ENCODE measurements at places on chromosomes 7 and 10. TPM values are rescaled to one million over a fixed set of nuclear protein-coding genes. Genes with fewer than 3 reads are reported as not detected.

- DNase-seq = no peak
Measured at GRCh38 chr7:105830405-105831301, 45.7 kb downstream of the ATXN7L1 start.

- no peak for DNase-seq
Measured at GRCh38 chr7:74012842-74013249, 15.1 kb upstream of the ELN start.

GRCh38 chr7:131858611-131859010 lies 302.2 kb upstream of the PODXL start:
- DNase-seq = no peak

DNA sequence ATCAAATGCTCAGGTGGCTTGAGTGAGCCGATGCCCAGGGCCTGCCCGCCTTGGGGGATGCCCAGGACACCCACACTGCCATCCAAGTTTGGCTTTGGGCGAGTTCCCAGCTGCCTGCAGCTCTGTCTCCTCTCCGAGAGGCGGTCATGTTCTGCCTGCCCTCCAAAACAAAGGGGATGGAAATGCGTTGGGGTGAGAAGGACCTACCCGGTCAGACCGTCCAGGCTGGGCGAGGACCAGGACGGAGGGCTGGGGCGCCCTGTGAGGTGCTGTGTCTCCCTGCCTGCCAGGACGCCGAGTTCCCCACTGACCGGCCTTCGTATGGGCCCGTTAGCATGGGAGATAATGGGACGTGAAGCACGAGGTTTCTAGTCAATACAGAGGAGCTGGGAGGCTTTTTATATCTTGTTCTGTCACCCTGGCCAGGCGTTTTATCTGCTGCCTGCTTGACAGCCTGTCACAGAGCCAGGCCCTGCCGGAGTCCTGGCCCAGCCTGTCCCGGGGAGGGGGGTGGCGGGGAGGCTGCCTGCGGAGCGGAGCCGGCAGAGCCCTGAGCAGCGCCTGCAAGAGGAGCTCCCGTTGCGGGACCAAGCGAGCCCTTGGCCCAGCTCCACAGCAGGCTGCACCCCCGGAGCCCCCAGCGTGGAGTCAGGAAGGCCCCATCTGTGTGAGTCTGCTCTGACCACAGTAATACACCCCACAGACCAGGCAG lies 22.0 kb upstream of the ELFN1 start:
- no peak for DNase-seq

DNA sequence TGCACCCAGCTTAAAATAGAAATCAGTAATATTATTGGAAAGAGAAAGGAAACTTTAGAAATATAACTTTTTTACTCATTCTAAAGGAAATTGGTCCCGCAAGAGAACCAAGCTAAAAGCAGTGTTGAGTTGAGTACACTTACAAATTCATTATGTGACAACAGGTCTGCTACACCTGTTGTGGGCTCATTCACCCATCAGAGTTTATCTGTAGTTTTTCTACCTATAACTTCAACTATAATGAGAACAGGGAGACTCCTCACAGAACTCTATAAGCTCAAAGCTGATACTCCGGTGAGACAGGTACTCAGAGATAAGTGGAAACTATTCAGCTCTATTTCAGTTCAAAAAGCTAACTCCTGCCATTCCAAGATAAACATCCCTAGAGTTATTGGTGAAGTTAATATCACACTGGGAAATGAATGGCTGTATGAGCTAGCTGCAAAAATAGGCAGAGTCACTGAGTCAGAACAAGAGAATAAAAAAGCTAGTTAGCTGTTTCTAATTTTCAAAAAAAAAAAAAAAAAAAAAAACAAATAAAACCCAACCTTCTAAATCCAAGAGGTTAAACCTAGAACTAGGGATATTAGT lies 121.3 kb downstream of the PPP1R3A start:
- DNase-seq = no peak

DNA sequence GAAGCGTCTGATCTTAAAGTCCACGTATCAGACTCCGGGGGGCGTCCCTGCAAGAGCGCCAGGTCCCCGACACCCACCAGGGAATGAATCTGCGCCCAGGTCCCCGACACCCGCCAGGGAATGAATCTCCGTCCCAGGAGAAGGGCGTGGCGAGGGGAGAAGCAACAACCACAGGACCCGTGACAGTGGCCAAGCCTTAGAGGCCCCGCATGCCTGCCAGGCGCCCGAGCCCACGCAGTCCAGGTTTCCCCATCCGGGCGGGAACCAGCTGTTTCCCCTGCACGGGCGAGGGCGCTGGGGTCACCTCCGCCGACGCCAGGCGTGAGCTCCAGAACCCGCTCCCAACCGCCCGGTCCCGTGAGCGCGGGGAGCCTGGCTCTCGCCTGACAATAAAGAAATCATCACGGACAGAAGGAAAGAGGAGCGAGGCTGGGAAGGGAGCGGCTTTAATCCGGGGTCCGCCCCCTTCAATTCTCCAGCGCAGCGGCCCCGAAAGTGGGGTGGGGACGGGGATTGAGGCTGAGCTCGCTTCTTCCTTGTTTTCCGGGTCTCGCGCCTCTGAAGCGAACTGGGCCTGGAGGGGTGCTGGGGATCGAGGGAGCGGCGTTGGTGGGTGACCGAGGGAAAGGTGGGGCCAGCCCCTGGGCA lies 29.0 kb upstream of the BMS1 start:
- no peak for DNase-seq

DNA sequence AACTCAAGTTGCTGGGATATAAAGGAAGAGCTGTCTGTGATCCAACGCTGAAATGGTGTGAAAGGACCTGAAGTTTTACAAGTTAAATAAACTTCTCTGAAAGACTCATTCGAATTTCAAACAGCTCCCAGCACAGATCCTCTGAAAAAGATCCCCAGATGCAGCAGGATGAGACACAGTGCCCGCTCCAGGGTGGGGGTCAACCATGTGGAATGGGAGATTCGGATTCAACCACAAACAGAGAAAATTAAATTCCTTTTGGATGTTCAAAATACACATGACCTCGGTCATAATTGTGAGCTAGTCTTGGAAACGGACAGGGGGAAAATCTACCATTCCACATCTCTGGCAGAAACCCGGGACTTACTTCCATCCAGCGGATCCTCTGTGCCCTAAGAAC lies 119.6 kb downstream of the PRKAG2 start:
- DNase-seq = no peak

DNA sequence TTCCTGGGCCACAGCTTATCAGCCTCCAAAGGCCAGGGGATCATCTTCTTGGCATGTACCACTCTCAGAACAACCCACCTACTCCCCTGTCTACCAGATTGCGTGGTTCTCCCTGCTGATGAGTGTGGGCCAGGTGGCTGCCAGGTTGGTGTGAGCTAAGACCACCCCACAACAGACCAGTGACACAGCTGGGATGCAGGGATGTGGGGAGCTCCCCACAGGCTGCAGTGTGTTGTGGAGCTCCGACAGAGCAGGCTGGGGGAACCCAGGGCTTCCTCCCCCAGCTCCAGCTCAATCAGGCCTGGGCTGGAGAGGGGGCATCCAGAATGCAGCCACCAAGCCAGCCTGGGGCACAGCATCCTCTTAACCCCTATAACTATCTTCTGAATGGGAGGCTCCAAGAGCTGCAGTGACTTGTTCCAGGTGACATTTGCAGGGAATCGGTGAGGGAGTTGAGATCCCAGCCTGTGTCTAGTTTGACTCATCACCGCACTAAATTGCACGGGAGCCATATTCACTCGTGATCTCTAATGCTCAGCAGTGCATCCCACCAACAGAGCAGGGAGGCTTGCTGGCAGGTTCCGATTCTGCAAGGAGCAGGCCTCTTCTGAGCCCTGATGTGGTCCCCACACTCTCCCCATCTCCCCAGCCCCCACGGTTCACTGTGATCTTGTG lies 596 bp upstream of the GDF2 start:
- no peak for DNase-seq

- no peak for DNase-seq
Measured at GRCh38 chr10:59687657-59688056, 22.0 kb downstream of the SLC16A9 start.

DNA sequence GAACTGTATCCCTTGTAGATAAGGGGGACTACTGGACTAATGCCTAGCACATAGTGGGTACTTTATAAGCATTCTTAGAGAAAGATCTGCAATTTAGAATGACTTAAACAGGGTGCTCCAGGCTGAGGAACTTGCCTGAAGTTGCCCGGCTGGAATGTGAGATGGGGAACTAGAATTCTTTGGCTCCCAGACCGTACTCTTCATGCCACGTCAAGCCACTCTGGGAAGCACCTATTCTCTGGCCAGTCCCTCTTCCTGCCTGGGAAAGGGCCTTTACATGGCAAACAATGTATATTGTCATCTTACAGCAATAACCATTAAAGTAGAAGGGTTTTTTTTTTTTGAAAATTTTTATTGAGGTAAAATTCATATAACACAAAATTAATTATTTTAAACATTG lies 34.5 kb downstream of the ATXN7L1 start:
- DNase-seq = no peak

DNA sequence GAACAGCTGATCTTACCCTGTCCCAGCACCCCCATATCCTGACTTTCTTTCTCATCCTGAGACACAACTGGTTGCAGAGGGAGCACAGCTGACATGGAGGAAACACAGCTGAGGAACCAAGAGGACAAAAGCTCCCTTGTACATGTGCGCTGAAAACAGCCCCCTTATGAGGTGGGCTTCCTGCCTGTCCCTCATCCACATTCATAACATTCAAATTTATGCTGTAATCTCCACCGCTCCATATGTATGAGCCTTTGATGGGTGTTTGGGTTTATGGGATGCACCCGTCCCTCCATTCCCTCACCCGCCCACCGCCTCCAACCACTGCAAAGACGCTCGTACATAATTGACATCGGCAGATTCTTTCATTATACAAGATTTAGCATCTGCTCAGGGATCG lies 49.6 kb upstream of the BTRC start:
- no peak for DNase-seq

DNA sequence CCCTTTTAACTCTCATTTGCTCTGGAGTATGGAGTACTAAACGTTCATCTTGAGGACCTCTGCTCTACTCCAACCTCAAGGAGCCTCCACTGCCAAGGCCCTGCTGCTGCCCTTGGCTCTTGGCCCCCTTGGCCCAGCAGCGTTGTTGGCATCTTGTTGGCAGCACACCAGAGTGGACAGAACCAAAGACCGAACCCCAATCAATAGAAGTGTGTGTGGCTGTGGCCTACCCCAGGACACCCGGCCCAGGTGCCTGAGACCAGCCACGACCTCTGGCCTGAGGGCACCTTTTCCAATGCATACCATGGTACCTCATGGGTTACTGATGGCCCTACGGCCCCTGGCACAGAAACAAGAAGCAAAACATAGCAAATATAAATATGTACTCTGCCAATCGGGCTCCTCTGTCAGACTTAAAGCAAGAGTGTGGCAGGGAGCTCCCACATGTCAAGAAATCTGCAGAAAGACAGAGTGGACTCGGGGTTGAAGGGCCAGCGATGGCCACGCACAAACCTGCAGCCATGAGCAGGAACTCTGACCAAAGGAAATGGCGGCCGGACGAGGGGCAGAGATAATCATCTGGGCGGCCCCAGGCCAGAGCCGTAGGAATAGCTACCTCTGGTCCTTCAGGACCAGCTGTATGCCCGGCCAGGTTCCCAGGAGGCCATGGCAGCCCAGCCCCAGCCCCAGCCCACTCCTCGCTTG lies 2.9 kb downstream of the NPC1L1 start:
- no peak for DNase-seq

- no peak for DNase-seq
Measured at GRCh38 chr10:93541402-93542357, 24.8 kb upstream of the FFAR4 start.

DNA sequence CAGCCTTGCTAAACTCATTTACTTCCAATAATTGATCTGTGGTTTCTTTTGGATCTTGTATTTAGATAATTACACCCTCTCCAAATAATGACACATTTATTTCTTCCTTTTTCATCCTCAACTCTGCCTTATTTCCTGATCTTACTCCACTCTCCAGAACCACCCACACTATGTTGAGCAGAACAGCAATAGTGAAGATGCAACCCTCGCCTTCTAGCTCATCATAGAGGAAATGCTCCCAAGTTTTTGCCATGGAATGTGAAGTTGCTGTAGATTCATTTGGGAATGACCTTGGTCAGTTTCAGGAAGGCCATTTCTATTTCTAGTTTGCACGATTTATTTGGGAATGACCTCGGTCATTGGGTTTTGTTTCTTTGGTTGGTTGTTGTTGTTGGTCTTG lies 314.0 kb downstream of the PAXIP1 start:
- DNase-seq = no peak

DNA sequence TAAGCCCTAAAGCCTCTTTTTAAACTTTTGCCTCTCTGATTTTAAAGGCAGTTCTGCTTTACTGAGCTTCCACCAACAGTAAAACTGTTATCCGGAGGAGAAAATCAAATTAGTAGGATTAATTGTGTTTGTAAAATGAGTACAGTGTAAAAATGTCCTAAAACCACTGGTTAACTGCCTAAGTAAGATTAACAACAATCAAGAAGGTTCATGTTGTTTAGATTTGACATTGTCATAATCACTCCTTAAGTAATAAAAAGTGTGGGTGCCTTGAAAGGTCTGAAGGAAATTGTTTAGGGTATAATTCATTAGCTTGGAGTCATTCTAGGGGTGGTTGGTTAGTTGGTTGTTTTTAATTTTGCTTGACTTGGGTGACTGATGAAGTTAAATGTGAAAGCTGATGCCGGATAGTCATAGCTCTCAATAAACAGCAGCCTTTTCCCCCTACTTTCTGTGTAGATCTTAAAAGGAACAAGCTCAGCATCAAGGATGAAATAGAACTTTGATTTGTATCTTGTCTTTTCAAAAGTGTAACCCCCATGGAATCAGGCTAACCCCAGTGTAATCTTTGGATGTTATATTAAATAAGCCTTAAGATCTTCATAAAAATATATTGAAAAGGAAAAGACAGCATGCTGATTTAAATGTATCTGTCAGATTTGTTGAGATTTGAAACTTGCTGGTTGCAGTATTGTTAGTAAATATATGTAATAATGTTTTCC lies 148.3 kb downstream of the ARID5B start:
- DNase-seq = peak; percentile 54

DNA sequence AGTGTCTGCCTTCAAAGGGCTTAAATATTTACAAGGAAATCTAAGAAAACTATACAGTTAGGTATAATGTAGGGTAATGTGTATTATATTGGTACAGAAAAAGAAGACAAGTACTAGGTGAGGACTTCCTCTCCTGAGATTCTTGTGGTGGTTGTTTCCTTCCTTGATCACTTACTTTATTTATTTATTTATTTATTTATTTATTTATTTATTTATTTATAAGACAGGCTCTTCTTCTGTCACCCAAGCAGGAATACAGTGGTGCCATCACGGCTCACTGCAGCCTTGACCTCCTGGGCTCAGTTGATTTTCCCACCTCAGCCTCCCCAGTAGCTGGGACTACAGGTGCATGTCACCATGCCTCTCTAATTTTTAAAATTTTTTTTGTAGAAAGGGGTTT lies 18.2 kb upstream of the DNAH11 start:
- no peak for DNase-seq

GRCh38 chr7:68770649-68771048 lies 827.6 kb upstream of the AUTS2 start:
- no peak for DNase-seq

LEP gene
- not detected for polyA plus RNA-seq

PNLIPRP1 gene
- not detected for polyA plus RNA-seq

HABP2 gene
- polyA plus RNA-seq = not detected

CELF2 gene
- polyA plus RNA-seq = 162 TPM

SLC18A2 gene
- 0.09 TPM for polyA plus RNA-seq

NYAP1 gene
- not detected for polyA plus RNA-seq

DGKB gene
- polyA plus RNA-seq = not detected

TAS2R3 gene
- not detected for polyA plus RNA-seq

ADRB1 gene
- polyA plus RNA-seq = not detected

ARF5 gene
- 189 TPM for polyA plus RNA-seq

CYP2C8 gene
- not detected for polyA plus RNA-seq

TFAM gene
- polyA plus RNA-seq = 48.9 TPM

UFSP1 gene
- polyA plus RNA-seq = 1.4 TPM

CTAGE8 gene
- 0.46 TPM for polyA plus RNA-seq

NAT16 gene
- not detected for polyA plus RNA-seq

OR13A1 gene
- not detected for polyA plus RNA-seq

DLG5 gene
- 0.17 TPM for polyA plus RNA-seq

Data from CD4-positive, CD25-positive, alpha-beta regulatory T cell (primary cell).